ENCODE measurements at places on chromosomes 7 and 10.

DNA sequence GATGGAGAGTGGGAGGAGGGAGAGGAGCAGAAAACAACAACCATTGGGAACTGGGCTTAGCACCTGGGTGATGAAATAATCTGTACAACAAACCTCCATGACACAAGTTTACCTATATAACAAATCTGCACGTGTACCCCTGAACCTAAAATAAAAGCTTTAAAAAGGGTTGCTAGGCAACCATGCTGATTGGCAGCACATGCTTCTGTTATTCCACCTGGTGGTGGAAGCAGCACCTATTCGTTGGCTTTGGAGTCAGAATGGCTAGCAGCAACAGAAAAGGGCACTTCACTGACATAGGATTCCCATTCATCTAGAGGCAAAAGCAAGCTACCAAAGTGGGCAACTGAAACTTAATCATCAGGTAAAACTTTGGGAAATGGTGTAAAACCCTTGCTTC is 57.1 kb downstream of the RELN start:
- no peak for DNase-seq

DNA sequence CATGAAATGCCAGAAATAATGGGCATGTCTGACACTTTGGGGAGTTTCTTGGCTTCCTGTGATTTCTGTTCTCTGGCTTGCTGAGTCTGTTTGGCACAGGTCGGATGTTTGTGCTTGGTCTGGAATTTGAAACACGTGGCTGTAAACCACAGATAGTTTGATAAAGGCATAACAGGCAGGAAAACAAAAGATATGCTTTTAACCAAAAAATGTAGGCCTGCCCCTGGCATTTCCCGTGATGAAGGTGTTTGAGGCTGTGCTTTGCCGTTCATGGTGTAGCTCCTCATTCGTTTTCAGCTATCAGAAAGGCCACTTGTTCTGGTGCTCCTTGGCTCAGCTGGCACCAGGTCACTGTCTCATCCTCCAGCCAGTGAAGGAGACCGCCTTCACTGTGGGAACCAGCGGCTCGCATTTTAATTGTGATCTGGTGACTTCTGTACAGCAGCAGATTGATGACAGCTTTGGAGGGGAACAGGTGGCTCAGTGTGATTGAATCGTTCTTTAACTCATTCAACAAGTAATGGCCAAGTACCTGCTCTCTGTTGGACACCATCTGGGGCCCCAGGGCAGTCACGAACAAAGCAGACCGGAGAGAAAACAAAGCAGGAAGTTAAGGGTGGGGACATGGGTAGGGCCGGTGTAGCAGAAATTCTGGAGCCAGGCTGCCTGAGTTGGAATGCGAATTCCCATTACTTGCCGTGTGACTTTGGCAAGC is 111.5 kb downstream of the CCNY start:
- DNase-seq = peak; percentile 90

- DNase-seq = peak; percentile 63
Measured at GRCh38 chr7:127253281-127254162, 781 bp upstream of the GRM8 start.

GRCh38 chr7:35799846-35800717 is 775 bp upstream of the SEPTIN7 start:
- peak; percentile 91 for DNase-seq

DNA sequence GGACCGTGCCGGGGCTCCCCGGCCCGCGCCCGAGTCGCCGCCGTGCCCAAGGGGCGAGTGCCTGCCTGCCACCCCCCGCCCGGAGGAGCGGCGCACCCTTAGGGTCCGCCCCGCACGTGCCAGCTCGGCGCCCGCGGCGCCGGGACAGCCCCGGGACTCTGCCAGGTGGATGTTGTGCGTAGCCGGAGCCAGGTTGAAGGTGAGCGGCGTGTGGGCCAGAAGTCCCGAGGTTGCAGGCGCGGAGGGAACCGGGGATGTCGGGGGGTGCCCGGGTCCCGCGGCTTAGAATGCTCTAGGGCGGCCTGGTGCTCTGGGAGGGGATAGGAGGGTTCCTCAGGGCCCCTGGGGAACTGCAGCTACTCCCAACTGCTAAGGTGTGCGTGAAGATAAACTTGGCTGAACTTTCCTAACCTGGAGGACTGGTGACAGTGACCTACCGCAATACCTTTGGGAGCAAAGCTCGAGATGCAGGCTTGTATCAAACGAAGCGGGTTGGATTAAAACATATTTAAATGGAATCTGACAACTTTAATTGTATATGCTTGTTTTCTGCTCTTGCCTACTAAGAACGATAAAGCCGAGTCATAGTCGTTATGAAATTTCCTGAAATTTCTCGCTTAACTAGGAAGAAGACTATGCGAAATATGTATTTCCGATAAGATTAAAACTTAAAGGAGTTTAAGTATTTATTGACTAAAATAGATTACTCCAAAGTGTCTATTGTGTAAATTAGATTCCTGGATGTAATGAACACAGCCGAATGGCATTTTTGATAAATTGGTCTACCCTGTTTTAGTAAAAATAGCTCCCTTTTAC is at the start of gene CUX1:
CUX1 (plus strand) TSS at position 156 of the 816 bp plus-strand sequence; CDS start at position 170, 14 bp downstream.
- DNase-seq = peak; percentile 76

GRCh38 chr10:119133949-119134348 is 30.0 kb downstream of the DENND10 start:
- no peak for DNase-seq

DNA sequence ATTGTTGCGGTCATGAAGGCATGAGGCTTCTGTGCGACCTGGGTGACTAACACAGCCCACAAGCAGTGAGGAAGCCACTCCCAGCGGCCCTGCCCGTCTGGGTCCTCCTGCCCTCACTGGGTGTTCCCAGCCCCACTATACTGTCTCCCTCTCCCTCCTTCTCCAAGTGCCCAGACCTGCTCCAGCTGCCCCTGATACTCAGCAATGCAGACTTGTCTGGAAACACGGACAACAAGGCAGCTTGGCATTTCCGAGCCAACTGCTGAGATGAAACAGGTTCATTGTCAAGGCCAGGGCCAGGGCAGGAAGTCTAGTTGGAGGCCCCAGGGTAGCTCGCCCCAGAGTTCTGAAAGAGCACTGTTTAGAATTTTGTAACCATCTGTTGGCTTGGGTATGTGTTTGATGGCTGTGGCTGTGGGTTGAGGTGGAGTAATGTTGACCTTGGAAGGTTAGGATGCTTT is 95.7 kb downstream of the RBM20 start:
- DNase-seq = peak; percentile 12

- DNase-seq = no peak
Measured at GRCh38 chr10:865257-865656, 66.2 kb downstream of the LARP4B start.

DNA sequence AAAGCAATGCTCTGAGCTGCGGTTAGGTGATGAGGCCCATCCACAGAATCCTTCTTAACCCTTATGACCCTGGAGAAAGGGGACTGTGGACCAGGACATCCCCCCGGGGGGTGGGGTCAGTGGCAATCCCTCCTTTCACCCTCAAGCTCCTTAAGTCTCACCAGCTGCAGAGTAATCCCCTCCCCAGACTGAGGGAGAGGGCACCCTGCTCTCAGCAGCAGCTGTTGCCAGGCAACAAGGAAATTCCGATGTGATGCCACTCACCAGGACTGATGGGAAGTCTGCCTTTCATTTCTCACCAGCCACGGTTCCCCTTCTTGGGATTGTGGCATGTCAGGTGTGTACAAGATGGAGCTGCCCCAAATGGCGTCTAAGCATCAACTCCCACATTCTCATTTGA is 129.6 kb downstream of the DOCK1 start:
- no peak for DNase-seq

- no peak for DNase-seq
Measured at GRCh38 chr7:32412471-32412870, 77.7 kb downstream of the LSM5 start.

- DNase-seq = no peak
Measured at GRCh38 chr10:117969592-117969991, 77.1 kb downstream of the RAB11FIP2 start.

- peak; percentile 91 for DNase-seq
Measured at GRCh38 chr10:17238445-17239291, 10.6 kb downstream of the VIM start.

GRCh38 chr7:141190495-141190894 is 116.6 kb downstream of the TMEM178B start:
- DNase-seq = no peak

DNA sequence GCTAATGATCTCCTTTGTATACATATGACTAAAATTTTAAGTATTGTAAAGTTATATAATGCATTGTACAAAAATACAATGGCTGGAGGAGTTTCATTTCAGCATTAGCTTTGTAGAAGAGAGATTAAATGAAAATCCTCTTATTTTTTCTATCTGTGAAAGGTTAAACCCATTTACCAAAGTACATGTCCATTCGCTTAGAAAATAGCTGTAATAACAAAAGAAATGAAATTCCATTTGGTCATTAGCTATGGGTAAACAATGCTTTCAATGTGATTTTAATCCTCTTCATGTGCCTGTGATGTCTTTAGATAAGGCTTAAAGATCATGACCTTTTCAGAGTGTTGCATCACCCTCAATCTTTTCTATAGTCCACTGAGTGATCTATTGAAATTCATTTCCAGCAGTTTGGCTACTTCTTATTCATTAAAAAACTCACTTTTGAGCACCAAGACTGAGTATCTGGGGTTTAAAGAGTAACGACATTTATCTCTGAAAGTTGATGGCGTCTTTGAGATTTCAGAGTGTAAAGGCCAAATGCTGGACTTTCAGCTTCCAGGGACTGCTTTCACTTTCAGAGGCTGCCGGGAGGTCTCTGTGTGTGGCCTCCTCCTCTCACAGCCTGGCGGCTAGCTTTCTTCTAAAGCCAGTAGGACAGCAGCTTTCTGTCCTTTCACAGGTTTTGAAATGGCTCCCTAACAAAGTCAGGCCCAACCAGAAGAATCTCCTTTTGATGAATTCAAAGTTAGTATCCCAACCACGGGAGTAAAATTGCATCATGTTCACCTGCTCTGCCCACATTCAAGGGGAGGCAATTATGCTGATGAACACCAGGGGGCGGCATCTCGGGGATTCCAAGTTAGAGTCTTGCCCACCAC is 701.4 kb upstream of the COBL start:
- DNase-seq = no peak

GRCh38 chr7:139321071-139321745 is 19.9 kb upstream of the FMC1 start:
- DNase-seq = peak; percentile 51

- DNase-seq = peak; percentile 73
Measured at GRCh38 chr7:92735707-92736106, 100.7 kb downstream of the CDK6 start.
